ENCODE measurements at places on chromosomes 5 and 9.
A peak's percentile ranks its signal among the peaks of the same experiment; 100 is the strongest.

DNA sequence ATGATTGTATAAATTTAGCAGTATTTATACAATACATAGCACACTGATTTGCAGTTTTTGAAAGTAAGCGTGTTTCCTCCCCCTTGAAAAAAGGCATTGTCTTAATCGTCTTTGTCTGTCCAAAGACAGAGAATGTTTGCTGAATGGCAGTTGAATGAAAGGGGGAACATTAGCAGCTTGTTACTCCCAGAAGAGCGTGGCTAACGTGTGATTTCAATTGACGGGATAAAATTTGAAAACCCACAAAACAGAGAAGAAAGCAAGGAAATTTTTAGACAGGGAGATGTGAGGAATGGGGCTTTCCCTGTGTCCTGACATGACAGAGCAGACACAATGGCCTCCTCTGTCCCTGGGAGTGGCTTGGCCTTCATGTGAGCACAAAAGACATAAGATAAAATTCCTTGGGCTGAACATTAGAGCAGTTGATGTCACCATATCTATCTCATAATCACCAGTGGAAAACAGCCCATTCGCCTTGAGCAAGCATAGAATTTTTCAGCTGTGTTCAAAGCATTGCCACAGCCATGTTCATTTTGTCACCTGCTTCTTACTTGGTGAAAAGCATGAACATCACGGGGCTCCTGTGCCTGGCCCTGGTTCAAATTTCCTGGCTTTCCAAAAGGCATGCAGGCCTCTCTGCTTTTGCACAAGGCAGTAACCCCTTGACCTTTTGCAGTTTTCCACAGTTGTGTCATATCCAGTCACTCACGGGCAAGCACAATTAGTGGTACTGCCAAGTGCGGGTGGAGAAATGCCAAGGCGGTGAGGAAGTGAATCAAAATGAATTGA, 126.9 kb downstream of the TLE1 start:
- no peak for DNase-seq

GRCh38 chr5:79962575-79963222, 28.4 kb downstream of the MTX3 start:
- no peak for DNase-seq

DNA sequence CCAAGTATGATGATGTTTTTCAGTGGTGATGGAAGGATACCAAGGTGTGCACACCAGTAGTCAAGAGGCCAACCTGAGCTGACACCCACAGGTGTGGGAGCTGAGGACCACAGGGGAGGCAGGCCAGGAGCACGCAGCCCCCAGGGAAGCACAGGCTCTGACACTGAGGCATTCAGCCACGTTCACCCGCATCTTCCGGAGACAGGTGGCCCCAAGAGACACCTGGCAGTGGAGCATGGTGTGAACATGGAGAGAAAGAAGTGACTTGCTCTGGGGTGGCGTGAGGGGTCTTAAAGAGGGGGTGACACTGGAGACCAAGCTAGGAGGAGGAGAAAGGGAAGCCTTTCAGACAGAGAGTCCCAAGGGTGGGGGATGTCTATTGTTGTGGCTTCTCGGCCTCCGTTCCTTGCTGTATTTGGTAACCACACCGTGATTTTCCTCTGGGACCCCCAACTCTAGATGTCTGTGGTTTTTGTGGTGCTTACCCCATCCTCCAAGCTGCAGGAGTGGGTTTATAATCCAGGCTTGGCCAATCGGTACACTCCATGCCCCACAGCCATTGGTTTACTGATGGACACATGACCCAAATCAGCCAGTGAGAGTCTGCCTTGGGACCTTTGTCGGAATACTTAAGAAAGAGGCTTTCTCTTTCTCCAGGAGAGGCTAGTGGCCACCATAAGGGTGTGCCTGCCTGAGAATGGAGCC, 84.6 kb downstream of the HRH2 start:
- no peak for DNase-seq

GRCh38 chr5:17401470-17402288, 96.4 kb upstream of the TAF11L2 start:
- no peak for DNase-seq

DNA sequence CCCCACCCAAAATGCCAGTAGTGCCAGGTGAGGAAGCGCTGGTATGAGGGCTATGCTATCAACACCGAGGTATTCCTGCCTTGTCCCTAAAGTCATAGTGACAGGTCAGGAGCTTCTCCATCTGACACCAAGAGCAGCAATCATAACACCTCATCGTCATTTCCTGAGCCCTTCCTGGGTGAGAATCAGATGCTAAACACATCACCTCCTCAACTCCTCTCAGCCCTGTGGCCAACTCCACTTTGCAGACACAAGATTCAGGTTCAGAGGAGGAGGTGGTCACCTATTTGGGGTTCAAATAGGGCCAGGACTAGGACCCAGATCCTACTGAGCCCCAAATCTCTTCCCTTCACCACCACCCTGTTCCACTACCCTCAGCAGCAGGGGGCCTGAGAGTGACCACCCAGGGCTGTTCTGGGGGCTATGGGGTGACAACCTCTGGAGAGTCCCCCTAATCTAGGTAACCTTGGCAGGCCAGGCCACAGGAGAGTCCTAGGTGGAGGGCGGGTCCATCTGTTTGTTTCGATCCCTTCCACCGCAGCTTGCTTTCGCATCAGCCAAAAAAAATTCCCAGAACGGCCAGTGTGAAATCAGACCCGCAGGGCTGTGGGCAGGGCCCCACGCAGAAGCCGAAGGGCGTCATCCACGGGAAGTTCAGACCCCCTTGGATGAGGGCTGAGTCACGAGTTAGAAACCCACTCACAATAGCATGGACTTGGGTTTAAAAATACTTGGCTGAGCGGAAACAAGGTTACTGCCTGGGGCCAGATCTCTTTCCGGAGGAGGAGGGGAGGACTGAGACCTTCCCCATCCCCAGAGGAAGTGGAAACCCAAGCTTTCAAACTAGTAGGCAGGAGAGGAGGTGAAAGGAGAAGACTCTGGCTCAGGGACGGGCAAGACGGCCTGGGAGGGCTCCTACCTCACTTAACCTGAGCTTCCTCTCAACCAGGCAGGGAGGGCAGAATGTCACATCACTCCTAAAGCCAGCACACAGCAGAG, 8.7 kb downstream of the STK10 start:
- peak; percentile 32 for DNase-seq

- no peak for DNase-seq
Measured at GRCh38 chr5:154324033-154324432, 121.8 kb upstream of the SAP30L start.

GRCh38 chr5:20088361-20088760, 100.4 kb upstream of the CDH18 start:
- no peak for DNase-seq

GRCh38 chr5:34600118-34600493, 56.0 kb upstream of the RAI14 start:
- no peak for DNase-seq

GRCh38 chr9:132717326-132717945, 47.2 kb downstream of the GTF3C4 start:
- no peak for DNase-seq

DNA sequence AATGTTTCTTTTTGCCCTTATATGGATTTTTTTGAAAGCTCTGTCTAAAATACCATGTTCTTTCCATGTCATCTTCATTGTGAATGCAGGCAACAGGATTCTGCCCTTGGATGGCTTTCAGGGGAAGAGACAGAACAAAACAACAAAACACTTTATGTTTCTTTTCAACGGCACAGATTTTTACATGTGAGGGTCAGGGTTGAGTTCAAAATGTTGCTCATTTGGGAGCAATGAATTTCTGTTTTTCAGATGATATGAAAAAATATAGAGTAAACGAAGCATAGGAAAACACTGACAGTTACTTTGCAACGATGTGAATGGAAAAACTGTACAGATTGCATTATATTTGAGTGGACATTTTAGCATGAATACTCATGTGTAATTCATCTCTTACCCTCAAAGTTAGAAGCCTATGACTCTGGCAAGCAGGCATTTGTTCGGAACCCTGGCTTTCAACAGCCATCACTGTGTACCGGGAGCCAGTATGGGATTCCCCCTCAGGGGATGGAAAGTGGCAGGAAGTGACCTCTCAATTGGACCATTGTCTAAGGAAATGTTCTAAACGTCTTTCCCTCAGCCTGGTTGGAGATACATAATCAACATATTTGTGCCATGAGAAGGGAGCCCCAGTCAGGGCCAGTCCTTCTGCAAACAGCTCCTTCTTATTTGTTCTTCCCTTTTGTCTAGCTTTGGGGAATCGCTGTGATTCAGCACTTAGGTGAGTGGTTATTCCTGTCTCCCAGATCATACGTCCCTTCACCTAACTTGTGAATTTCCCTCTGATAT, 153.9 kb upstream of the MEF2C start:
- DNase-seq, result no peak

DNA sequence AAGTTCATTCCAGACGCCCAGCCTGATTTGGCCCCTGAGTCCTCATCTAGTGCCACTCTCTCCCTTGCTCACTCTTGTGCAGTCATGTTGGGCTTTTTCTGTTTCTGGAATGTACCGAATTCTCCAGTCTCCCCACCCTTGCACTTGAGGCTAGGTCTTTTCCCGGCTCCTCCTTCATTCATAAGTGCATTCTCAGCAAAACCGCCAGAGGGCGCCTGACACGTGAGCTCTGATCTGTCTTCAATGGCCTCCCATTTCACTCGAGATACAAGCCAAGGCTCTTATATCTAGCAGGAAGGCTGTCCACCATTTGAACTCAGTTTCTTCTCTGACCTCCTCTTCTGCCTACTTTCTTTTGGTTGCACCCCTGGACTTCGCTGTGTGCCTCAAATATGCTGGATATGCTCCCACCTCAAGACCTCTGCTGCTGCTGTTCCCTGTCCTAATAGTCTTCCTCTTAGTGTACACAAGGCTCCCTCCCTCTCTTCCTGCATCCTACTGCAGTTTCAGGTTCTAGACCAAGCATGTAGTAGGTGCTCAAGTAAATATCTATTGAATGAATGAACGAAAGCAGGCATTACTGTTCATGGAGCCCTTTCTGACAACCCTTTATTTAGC, 568.1 kb upstream of the WWC1 start:
- DNase-seq, result peak; percentile 35

DNA sequence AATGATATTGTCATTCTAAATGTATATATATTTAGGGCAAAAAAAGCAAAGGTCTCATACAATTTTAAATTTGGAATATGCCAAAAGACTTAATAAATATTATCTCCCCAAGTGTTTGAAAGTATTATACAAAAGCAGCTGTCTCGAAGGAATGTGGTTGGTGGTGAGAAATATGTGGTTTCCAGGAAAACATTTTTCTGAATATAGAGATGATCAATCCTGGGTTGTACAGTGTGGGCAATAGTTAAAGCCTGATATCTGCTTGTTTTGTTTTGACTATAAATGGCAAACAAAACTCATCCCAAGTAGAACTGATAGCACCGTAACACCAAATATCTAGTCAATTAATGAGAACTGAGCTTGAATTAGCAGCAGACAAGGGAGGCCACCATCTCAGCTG, 391.8 kb upstream of the CD180 start:
- DNase-seq, result no peak

DNA sequence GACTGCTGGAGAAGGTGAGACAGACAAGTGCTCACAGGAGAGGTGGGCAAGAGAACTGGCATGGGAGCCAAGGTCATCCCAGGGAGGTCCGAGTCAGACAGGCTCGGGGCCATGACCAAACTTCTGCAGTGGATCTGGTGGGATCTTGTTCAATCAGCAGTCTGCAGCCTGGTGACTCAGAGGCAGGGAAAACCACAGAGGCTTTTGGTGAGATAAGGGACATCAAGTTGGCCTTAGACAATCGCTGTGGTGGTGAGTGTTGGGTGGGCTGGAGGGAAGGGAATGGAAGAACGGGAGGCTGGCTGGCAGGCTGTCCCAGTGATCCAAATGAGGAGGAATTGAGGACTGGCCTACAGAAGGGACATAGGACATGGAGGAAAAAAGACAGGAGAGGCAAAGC, 123.8 kb downstream of the TMEM174 start:
- no peak for DNase-seq

DNA sequence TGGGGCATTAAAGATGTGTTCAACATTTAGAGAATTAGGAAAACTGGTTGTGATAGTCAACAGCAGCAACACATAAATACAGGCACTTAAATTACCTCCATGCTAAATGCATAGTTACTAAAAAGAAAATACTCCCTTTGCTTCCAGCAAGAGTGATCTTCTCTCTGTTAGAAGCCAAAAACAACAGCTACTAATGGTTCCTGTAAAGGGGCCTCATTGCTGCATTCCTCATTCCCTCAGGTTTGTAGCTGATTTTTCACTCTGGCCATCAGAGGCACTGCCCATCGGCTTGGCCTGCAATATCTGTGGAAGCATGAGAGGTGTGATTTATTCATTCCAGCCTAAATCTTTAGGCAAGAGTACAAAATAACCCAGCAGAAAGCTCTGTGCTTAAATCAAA, 466.0 kb upstream of the ADAMTS16 start:
- no peak for DNase-seq

DNA sequence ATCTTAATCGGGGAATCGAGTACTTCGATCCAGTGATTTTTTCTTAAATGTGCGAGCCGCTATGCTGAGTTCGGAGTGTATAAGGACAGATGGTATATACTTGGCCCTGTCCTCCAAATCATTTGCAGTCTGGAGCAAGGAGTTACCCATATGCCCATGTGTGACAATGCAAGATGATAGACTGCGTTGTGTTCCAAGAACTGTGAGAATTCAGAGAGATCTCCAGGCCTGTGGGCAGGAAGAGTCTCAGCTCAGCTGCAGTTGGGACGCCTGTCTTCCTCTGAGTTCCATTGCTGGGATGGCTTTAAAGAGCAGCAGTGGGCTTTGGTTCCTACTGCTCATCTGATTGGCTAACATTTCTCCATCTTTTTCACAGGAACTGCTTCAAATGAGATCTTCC, 106.6 kb downstream of the ADAMTS16 start:
- DNase-seq, result no peak

GRCh38 chr5:53211799-53212198, 102.2 kb upstream of the MOCS2 start:
- no peak for DNase-seq

GRCh38 chr5:56615361-56616153, 199.8 kb upstream of the MAP3K1 start:
- no peak for DNase-seq

- DNase-seq, result no peak
Measured at GRCh38 chr9:11577522-11577921, 964.7 kb upstream of the PTPRD start.

- no peak for DNase-seq
Measured at GRCh38 chr5:108451269-108451668, 69.4 kb upstream of the FBXL17 start.

DNA sequence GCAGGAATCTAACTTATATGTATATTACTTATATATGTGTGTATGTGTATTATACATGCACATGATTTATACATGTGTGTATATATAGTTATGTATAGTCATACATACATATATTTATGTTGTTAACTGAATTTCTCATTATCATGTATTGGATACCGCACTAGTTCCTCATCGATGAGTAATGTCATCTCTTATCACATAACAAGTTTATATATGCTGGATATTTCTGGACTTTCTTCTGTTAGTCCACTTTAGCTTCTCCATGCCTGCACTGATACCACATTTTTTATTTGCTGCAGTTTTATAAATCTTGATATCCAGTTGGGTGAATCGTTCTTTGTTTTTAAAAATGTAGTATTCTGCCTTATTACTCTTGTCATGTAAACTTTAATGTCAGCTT, 50.2 kb downstream of the APC start:
- no peak for DNase-seq
